ENCODE measurements at places on chromosomes 11 and 22. TPM values are rescaled to one million over a fixed set of nuclear protein-coding genes. Genes with fewer than 3 reads are reported as not detected.

Gene OR4A47
- total RNA-seq, result not detected

Gene MS4A12
- not detected for total RNA-seq

Gene DKK3
- 288 TPM for total RNA-seq

Gene ALG9
- 24.2 TPM for total RNA-seq

Gene OR52N4
- not detected for total RNA-seq

Gene MMP12
- total RNA-seq, result 0.28 TPM
